ENCODE measurements at places on chromosomes 2 and 18.

DNA sequence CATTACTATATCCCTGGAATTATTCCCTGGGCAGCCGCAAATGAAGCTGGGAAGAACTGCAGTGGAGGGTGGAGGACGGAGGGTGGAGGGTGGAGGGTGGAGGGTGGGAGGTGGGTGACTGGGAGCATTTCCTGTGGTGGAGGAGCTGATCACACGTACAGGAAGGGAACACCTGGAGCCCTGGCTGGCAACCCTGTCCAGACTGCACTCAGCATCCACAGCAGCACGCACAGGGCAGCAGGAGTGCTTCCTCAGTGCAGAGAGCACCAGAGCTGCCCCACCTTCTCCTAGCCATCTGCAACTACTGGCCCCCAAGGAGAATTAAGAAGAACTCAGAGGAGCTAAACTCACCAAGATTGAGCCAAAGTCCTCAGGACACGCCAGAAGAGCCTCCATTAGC lies 249.9 kb downstream of the EIPR1 start:
- no peak for DNase-seq

- DNase-seq: no peak
These were observed 1.3 kb upstream of the LMAN1 start for GRCh38 chr18:59360381-59360780.

DNA sequence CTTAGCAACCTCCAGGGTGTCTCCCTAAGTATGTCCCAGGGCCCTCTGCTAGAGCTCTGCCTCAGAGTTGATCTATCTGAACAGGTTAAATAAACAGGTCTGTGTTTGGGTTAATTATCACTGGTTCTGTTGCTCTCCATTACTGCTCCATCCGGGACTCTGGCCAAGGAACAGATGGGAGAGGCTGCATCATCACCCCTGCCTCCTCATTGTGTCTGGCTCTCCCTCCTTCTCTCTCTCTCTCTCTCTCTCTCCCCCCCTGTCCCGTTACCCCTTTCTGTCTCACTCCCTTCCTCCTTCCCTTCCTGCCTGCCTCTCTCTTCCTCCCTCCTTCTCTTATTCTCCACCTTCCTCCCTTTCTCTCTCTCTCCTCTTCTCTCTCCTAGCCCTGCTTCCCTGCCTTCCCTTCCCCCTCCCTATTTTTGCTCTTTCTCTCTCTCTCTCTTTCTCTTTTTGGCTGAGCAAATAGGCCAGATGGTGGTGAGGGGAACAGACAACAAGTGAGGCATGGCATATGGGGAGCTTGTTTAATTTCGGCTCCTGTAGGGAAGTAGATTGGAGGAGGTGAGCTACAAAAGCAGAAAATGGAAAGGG lies 62.1 kb downstream of the SETBP1 start:
- DNase-seq: no peak

DNA sequence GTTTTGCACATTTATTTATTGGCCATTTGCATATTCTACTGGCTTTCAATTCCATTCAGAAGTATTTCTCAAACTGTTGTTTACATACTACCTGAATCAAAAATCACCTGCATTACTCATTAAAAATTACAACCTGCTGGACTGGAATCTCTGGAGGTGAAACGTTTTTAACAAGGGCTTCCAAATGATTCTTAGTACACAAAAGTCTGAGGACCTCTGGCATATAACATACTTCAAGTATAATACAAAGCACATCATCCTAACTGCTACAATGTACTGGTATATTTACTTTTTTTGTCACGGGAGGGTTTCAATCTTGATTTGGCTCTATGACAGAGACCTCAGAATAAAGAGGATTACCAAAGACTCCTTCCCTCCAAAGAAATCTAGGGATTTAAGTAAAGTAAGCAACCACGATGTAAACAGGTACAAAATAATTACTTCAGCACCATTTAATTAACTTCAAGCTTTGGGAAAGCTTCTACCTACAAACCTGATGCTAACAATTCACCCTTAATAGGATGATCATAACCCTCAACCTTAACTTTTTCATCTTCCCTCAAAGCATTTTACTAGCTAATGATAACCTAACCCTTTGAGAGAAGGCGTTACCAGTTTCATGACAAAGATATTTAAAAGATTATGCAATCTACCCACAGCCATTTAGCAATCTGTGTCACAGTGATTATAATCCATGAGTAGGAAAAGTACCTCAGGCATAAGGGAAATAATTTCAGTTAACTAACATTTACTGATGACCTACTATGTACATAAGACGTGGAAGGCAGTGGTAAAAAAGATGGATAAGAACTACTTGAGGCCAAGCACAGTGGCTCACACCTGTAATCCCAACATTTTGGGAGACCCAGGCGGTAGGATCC lies 24.7 kb downstream of the ATAD2B start:
- no peak for DNase-seq

GRCh38 chr18:10792181-10792580 lies 266.4 kb downstream of the NAPG start:
- no peak for DNase-seq

DNA sequence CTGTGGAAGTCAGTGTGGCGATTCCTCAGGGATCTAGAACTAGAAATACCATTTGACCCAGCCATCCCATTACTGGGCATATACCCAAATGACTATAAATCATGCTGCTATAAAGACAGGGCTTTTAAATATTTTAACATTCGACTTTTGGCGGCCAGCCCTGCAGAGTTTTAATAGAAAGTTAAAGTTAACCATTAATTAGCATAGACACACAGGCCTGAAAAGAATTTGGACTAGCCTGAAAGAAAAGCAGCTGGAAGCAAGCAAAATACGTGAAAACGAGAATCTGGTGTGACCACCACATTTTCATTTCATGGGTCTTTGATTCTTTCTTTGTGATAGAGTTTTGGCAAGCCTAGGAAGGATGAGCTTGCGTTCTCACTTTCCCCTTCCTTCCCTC lies 184.0 kb downstream of the SCG2 start:
- no peak for DNase-seq

GRCh38 chr2:108805782-108806181 lies 19.2 kb downstream of the CCDC138 start:
- DNase-seq: no peak

DNA sequence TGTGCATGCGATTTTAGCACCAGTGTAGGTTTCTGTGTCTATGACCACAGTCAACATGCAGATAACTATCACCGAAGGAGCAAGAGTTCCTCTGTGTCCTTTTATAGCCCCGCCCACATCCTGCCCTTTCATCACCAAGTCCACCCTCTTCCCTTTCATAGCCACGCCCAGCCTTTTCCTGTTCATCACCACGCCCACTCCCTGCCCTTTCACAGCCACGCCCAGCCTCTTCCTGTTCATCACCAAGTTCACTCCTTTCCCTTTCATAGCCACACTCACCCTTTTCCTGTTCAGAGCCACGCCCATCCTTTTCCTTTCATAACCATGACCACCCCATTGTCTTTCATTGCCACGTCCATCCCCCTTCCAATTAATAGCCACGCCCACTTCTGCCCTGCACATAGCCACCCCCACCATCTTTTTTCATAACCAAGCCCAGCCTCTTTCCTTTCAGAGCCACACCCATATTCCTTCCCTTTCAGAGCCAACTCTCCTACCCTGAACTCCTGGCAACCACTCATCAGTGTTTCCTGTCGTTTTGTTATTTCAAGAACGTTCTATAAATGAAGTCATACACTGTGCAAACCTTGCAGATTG lies 273.9 kb downstream of the MYT1L start:
- no peak for DNase-seq
